Head of caudate nucleus (tissue), 42 donors: ENCODE measurements at places on chromosomes 3 and 15.

GRCh38 chr3:33315826-33316225, 38.6 kb downstream of the FBXL2 start:
- DNase-seq = no peak

DNA sequence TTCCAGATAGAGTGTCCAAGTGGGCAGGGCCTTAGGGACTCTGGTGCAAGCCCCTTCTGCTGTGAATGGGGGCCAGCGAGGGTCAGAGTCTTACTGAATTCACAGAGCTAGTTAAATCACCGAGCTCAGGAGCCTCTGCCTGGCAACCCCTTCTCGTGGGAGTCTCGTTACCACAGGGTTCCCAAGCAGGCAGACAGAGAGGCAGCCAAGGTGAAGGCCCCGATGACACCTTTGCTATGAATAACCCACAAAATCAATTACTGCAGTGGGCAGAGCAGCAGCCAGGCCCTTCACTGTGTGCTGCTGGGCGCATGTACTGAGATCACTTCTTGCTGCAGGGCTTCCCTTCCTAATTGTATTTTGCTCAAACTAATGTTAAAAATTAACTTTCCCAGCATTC, 56.9 kb downstream of the SPSB4 start:
- no peak for DNase-seq

DNA sequence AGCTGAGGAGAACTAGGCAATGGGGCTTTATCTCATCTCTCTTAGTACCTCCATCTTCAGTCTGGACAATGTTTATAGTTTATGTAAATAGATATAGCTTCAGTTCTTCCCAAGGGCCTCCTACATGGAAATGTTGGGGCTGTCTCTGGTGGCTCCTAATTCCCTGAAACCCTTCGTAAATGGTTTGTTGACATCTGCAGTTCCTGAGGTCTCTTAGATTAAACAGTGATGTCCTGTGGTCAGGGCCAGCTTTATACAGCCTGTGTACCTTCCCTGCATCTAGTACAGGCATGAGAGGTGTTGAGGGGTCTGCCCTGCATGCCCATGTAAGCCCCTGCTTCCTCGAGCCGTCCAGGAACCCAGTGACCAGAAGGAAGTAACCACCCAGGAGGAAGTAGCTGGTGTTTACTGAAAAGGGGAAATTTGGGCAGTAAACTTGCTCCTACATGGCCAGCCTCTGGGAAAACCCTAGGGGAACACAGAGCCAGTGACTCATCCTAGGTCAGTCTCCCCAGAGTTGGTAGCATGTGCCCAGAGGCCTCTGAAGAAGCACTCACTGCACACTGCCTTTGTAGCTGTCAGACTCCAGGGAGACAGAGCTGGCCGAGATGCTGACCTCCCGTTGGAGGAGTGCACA, 4.7 kb upstream of the TBC1D2B start:
- DNase-seq = no peak

DNA sequence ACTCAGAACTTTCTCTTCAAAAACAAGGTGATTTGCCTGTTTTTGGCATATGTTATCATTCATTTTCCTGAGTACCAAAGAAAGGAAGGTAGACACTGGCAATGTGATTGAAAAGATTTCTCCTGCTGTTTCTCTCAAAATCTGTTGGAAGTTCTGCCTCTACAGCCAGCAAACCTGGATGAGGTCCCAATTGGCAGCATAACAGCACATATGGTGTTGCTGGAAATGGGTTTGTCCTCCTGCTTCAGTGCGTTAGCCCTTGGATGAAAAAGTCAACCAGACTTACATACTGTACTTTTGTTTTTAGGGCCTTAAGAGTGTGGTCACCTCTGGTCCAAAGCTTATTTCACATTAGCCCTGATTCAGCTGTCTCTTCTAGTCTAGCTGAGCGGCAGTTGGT, 237.6 kb upstream of the MME start:
- no peak for DNase-seq

DNA sequence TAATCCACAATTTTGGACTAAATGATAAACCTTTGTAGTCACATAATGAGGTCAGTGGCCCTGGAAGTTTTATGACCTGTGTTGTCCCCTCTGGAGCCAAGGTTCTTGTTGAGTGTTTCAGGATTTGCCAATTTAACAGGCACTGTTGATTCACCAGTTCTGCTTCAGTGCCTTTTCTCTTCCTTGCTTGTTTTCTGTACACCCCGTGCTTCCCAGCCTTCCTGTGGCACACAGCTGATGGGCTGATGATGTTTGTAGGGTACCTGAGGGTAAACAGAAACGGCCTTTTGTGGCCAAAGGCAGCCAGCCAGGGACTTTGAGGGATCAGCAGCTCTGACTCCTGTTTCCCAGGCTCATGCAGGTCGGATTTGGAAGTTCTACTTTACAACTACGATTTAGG, 13.3 kb downstream of the GYG1 start:
- no peak for DNase-seq

- DNase-seq = no peak
These were observed 522 bp upstream of the NRROS start for GRCh38 chr3:196638861-196639482.

DNA sequence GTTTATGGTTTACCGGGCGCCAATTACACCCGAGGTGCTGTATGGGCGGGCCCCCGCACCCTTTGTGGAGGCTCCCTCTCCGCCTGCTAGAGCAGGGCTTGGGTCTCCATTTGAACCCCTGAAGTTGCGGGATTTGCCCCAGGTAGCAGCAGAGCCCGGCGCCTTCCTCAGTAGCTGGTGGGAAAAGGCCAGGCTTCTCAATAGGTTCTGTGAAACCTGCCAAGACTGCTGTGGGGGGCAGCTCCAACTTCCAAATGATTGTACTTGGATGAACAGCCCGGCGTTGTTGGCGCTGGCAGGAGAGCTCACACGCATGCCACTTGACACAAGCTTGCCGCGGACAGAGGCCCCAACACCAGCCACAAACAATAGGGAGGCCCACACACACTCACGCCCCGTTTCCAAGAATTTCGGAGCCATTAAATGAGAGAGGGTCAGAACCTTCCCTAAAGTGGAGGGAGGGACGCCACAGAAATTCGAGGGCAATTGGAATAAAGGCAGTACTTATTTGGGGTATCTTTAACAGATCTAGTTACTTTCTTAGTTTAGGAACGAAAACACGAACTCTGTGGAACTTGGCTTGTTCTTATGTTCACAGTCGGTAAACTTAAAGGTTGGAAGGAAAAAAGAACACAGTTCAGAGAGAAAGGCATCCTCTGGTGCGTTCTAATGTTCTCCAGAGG, 1.4 kb downstream of the EPHB3 start:
- DNase-seq = peak; percentile 35

DNA sequence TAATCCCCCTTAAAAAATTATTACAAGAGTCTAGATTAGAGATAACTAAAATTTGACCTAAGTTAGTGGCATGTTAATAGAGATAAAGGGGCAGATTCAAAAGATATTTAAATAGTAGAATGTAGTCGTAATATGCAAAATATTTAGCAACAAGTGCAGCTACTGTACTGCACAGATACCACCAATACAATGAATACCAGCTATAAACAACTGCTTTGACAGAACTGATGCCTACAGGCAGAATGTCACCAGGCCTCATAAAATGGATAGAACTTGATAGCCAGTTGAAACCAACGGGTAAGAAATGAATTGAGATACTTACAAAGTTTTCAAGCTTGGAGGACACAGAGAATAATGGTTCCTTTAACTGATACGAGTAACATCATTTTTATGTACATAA, 249.3 kb upstream of the VEPH1 start:
- DNase-seq = no peak

DNA sequence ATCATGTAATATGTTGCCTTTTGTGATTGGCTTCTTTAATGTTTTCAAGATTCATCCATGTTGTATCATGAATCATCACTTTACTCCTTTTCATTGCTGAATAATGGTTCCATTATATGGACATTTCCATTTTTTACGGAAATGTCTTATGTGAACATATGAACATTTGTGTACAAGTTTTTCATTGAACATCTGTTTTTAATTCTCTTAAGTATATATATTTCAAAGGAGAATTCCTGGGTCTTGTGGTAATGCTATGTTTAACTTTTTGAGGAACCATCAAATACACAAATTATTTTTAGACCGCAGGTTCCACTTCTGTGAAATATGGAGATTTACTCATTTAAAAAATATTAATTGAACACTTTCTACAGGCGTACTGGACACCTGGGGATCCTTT, 85.7 kb downstream of the ARIH1 start:
- DNase-seq = no peak

- no peak for DNase-seq
These were observed 27.1 kb downstream of the TPM1 start for GRCh38 chr15:63069616-63070090.

DNA sequence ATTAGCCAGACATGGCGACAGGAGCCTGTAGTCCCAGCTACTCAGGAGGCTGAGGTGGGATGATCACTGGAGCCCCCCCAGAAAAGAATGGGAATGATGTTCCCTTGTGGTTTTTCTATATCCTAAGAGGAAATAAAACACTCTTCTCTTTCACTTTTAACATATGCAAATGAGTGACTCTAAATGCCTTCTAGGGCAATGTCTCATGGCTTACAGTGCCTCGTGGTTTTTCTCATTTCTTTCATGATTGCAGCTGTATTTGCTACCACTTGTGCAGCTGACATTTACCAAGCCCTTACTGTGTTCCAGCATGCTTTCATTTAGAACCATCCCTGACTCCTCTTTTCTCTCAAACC, 26.4 kb downstream of the STOML1 start:
- DNase-seq = no peak

DNA sequence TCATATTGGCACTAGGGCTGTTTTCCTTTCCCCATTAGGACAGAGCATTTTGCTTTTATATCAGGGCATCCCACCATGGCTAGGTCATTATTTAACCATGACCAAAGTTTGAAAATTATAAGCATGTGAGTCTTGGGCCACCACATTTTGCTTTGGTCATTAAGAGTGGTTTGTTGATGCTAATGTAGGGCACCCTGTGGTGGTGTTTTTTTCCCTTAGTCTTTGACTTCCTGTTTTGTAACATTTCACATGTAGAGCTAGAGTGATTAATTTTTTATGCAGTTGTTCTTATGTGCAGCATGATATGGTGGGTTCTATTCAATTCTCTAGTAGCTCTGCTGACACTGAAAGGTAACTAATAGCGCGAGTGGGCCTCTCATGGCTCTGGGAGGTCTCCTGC, 249.6 kb upstream of the ROBO1 start:
- no peak for DNase-seq

DNA sequence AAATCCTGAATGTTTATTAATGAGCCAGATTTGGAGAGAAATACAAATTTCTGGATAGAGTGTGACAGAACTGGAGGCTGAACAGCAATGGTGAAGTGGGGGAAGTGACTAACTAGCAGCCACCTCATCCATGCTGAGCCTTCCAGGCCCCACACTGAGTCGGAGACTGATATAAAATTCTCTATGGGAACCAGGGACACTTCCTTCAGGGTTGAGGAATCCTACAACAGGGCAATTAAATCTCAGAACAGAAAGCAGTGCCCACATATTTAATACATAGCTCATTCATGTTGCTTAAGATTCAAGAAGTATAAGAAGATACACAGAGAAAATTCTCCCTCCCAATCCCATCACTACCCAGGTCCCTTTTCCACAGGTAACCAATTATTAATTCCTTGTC, 49.3 kb downstream of the HACD2 start:
- DNase-seq = no peak

DNA sequence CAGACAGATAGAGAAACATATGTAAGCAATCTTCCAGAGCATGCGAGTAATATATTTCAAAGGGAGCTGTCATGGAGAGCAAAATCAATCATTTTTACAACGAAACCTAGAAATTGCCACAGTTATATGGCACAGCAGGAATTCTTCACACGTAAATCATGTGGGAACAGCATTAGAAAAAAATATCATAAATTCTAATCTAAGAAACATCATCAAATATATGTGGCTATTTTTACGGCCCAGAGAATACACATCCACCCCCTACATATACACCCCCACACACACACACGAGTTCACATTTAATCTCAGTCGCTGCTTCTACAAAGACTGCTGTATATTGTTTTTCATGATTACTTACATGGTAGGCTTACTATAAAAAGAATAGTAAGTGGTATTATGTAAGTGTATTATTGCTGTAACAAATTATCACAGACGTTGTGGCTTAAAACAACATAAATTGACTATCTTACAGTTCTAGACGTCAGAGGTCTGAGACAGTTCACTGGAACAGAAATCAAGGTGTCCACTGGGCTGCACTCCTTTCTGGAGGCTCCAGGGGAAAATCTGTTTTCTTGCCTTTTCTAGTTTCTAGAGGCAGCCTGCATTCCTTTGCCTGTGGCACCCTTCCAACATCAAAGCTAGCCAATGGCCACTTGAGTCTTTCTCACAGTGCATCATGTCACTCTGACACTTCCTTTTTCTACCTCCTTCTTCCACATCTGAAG, 363.3 kb downstream of the ULK4 start:
- no peak for DNase-seq

DNA sequence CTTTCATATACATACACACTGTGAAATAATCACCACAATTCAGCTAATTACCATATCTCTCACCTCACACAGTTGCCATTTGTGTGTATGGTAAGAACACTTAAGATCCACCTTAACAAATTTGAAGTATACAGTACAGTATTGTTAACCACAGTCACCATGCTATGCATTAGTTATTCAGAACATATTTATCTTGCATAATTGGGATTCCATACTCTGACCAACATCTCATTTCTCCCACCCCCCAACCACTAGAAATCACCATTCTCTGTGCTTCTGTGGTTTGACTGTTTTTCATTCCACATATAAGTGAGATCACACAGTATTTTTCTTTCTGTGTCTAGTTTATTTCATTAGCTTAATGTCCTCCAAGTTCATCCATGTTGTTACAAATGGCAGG, 247.7 kb upstream of the CTNNB1 start:
- DNase-seq = no peak
